ENCODE measurements at places on chromosomes 1 and 21.

GRCh38 chr1:201818971-201819750, 9.8 kb upstream of the IPO9 start:
- no peak for DNase-seq

- no peak for DNase-seq
Measured at GRCh38 chr1:22633697-22634463, 2.5 kb upstream of the C1QA start.

GRCh38 chr21:45632637-45633251, 10.8 kb upstream of the PCBP3 start:
- no peak for DNase-seq

- DNase-seq = no peak
Measured at GRCh38 chr1:115976921-115977498, 697 bp downstream of the SLC22A15 start.

GRCh38 chr1:2073382-2074230, 23.4 kb downstream of the PRKCZ start:
- DNase-seq = no peak

DNA sequence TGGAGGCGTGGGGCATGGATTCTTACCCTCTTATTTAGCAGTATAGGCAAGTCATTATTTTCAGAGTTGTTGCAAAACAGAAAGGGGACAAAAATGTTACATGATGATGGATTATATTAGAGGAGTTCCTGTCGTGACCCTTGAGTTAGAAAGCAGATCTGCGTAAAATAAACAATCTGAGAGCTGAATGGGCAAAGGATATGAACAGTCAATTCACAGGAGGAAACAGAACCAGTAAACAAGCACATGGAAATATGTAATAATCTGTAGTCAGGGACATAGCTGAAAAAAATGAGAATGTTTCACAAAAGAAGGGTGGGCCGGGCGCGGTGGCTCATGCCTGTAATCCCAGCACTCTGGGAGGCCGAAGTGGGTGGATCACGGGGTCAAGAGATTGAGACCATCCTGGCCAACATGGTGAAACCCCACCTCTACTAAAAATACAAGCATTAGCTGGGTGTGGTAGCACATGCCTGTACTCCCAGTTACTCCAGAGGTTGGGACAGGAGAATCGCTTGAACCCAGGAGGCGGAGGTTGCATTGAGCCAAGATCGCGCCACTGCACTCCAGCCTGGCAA, 20.9 kb downstream of the RCAN1 start:
- DNase-seq = no peak

GRCh38 chr1:4650481-4650880, 3.9 kb upstream of the AJAP1 start:
- DNase-seq = no peak

DNA sequence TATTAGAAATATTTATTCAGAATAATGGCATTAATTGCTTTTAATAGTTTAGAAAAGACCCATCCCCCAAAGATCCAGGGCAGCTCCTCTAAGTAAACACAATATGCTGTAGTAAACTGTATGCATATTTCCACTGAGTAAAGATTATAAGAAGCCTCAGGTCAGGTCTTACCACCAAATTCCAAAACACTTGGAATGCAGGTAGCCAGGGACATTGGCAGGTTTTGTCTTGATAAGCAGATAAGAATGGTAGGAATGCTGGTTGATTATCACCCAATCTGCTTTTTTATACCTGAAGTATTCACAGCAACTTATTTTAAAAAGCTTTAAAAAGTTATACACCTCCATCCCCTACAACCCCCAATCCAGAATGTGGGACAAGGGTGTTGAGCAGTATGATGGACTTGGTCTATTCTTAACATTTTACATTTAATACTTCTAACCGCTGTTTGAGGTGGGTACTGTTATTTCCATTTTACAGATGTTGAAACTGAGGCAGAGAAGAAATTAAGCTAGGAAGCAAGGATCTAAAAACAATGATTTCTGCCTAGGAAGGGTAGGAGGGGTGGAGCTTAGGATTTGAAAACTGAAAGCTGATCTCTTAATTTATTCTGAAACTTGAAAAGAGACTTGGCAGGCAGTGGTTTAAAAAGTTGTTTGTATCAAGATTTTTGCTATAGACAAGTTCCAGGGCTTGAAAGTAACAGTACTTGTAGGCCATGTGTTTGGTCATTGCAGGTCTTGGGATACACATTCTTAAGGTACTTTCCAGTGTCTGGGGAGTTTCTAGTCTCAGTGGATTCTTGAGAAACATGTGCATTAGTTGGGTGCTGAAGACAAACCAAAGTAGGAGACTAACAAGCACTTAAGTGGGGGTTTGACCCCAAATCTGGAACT, 15.6 kb upstream of the THEM4 start:
- DNase-seq = no peak

DNA sequence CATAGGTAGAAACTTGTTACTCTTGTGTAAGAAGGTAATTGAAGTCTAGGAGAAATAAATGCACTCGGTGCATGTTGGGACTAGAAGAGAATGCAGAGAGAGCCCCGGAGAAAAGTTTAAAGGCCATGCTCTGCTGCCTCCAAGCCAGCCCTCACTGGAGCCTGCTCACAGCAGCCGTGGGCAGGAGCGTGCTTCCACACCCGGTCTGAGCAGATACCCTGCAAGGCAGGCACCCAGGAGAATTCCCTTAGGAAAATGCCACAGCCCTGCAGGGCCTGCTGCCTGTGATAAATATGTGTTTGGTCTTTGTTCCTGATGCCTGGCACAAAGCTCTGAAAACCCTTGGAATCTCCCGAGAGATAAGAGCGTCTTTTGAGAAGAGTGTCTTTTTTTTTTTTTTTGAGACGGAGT, 22.8 kb downstream of the C2CD2 start:
- DNase-seq = no peak

DNA sequence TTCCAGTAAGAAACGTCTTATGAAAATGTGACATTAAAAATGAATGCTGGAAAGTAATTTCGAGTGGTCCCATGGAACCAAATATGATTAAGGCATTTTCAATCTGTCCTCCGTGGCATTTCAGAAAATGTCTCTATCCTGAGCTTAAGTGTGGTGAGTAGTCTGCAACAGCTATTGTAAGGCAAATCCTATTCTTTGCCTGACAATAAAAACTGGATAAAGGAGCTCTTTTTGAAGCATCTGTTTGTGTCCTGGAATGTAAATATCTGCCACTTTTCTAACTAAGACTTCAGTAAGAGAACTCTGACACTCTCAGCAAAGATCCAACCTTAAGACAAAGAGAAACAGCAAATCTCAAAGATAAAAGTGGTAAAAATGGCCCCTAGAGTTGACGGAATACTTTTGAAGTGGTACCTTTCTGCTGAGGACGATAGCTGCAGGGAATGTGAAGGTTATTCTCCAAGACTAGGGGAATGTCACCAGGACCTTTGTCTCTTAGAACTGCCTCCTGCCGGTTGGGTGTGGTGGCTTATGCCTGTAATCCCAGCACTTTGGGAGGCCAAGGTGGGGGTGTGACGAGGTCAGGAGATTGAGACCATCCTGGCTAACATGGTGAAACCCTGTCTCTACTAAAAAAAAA, 486.7 kb upstream of the ZP4 start:
- DNase-seq = no peak

- no peak for DNase-seq
Measured at GRCh38 chr1:2921970-2922686, 99.1 kb upstream of the ACTRT2 start.

GRCh38 chr21:39632796-39633442, 20.2 kb downstream of the B3GALT5 start:
- DNase-seq = no peak

DNA sequence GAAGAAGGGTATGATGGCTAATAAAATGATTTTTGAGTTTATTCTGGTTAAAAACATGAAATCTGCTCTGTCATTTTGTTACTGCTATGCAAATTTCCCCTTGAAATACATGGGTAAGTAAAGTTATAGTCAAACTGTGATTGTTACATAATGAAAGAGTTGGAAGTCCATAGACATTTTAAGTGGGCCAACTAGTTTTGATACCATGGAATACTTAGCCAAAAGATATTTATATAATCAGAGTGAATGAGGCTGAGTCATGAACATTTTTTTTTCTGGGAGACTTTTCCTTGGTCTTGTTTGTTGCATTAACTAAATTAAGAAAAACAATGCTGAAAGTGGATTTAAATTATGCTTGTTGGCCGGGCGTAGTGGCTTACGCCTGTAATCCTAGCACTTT, 58.2 kb upstream of the MPC2 start:
- DNase-seq = no peak

GRCh38 chr1:226995365-226996332, 55.6 kb downstream of the COQ8A start:
- DNase-seq = no peak

DNA sequence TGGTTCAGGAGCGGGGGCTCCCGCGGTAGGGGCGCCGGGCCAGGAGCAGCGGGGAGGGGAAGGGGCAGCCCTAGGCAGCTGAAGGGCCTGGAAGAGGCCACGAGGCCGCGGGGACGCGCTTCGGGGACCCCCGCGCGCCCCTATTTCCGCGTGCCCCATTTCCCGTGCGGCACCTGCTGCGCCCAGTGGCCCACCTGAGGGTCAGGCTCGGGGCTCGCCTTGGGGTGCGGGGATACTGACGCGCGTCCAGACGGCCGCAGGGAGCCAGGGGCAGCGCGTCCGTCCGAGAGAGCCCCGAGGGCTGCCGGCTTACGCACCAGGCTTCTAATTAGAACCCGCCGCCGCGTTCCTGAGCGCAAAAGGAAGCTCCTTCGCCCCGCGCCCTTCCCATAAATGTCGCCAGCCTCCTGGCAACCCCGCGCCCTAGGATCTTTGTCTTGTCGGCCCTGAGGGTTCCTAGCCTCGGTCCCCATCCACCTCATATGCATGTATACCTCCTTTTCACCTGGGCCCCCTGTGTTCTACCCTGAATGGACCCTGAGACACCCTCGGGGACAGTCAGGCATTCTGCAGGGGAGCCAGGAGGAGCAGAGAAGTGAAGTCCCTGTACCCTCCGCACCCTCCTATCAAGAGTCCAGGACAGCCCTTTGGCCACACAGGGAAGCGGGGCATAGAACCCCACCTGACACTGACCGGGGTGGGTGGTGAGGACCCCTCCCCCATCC, 1.8 kb downstream of the WNT3A start:
- no peak for DNase-seq

DNA sequence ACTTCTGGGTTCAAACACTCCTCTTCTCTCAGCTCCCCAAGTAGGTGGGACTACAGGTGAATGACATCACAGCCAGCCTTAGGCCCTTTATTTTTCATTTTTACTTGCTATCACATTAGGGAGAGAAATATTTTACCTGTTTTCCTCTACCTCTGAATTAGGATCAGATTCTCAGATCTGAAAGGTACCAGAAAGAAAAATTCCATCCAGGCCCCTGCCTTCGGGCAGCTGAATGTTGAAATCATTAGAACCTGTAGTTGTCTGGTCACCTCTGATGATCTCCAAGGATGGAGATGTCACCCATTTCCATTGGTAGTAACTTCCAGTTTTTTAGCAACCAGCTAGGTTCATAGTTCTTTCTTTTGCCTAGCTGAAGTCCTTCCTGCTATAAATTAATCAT, 175.6 kb upstream of the TNR start:
- no peak for DNase-seq

DNA sequence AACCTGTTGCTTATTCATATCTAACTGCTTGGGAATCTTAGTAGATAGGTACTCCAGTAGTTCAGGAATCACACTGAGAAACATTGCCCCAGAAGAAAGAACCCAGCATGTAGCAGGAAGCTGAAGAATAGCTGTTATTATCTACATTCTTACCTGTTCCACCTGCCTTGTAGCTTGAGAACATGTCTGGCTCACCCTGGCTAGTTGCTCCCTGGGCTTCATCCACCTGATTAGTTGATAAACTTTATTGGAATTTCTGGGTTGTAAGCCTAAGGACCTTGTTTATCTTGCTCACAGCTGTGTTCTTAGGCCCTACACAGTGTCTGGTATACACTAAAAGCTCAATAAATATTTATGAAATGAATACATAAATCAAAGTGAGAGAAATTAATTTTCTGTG, 106.3 kb upstream of the DMRTA2 start:
- DNase-seq = no peak

GRCh38 chr21:27277110-27277509, 310.2 kb upstream of the ADAMTS5 start:
- no peak for DNase-seq

DNA sequence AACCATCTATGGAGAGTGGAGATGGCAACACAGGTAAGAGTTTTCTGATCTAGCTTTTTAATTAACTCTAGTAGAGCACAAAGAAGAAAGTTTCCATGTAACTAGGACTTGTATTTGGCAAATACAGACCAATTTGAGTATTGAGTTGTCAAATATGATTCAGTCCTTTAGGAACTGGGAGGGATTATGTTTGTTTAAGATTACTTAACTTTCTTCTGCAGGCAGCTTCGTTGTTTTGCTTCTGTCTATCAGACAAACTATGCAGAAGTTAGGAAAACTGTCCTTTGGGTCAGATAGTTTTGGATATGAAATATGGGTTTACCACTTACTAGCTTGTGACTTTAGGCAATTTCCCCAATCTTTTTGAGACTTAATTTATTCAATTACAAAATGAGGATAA, 111.8 kb downstream of the POU2F1 start:
- no peak for DNase-seq

DNA sequence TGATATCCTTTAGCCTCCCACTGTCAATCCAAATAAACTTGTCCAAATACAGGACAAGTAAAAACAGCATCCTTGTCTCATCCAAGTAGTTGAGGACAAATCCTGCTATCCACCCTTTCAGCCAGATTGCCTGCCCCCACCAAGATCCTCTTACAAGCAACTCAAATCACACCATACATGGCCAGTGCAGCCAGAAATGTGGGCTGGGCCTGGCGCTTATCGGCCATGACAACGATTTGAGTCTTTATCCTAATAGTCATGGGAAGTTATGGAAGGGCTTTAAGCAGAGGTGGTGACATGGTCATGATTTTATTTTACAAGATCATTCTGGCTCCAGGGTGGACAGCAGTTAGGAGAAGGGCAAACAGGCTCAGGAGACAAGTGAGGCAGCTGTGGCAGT, 6.3 kb downstream of the GPA33 start:
- no peak for DNase-seq

GRCh38 chr1:234638832-234639799, 29.1 kb upstream of the IRF2BP2 start:
- no peak for DNase-seq

DNA sequence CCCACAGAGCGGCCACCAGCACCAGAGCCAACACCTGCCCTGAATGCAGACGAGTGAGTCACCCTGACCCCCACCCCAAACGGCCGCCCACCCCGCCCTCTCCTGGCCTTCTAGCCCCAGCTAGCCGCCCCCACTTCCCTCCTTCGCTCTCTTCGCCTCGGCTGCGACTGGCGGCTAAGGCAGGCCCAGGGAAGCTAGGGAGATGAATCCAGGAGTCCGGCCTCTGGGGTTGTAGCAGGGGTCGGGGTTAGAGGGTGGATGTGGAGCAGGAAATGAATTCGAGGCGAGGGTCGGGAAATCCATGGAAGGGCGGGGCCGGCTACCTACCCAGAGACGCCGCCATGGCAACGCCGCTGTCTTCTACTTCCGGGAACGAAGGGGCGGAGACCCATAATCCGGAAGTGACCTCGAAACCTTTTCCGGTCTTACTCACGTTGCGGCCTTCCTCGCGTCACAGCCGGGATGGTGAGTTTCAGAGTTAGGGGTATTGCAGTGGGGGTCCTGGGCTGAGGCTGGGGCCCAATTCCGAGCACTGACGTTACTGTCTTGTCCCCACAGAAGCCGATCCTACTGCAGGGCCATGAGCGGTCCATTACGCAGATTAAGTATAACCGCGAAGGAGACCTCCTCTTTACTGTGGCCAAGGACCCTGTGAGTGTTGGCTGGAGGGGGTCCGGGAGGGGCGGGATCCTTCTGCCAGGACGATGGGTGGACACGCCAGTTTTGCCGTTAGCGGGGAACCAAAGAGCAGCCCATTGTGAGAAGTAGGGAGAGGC, at the start of the genes EIF3I and TMEM234:
EIF3I (plus strand) TSS at position 428 of the 776 bp plus-strand sequence; CDS start at position 463, 35 bp downstream.
TMEM234 (minus strand) TSS at position 374 of the 776 bp plus-strand sequence; CDS start at position 343, 31 bp downstream.
- DNase-seq = peak; percentile 90
